ENCODE measurements at places on chromosomes 12 and 14. TPM values are rescaled to one million over a fixed set of nuclear protein-coding genes. Genes with fewer than 3 reads are reported as not detected.

The ZDHHC22 gene
- not detected for polyA plus RNA-seq

DNA sequence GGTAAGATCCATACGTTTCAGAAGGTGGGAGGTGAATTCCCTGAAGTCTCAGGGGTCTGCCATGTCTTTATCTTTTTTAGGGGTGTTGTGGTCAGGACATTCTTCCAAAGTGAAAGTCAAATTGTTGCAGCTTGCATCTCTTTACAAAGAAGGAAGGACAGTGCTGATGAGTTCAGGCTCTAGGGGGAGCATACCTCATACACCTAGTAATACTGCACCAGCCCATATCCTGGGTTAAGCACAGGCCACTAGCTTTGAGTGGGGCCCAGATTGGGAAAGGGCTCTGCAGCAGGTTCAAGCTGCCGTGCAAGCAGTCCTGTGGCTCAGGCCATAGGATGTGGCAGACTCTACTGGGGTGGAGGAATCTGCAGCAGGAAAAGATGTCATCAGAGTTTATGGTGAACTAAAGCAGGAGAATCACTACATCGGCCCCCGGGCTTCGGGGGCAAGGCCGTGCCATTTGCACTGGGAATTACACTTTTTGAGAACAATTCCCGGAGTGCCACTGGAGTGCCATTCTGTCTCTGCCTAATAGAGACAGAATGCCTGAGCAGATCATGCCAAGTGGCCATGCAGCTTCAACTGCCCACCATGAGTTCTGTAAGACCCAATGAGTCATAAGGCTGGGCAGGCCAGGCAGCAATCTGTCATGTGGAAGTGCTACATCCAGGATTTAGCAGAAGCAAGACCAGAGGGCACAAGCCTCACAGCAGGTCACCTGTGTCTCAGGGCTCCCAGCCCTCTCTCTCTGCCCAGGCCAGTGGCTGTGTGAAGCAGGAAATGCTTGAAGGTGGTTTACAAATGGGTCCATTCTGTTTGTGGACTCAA lies 32.3 kb downstream of the DIO3 start:
- no peak for DNase-seq

DNA sequence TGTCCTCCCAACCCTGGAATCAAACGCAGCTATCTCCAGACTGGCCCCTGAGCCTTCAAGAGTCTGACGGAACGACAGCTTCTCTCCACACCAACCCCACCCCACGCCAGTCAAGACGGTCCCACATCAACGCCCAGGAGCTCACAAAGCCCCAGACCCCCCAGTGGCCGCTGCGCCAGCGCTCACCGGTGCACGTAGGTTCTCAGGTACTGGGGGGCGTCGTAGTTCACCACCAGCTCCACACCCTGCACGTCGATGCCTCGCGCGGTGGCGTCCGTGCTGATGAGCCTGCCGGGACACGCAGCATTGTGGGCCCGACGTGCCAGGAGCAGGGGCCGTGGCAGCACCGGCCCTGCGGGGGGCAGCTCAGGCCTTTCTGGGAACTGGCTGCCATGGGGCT lies 4.2 kb downstream of the DDX51 start:
- no peak for DNase-seq

DNA sequence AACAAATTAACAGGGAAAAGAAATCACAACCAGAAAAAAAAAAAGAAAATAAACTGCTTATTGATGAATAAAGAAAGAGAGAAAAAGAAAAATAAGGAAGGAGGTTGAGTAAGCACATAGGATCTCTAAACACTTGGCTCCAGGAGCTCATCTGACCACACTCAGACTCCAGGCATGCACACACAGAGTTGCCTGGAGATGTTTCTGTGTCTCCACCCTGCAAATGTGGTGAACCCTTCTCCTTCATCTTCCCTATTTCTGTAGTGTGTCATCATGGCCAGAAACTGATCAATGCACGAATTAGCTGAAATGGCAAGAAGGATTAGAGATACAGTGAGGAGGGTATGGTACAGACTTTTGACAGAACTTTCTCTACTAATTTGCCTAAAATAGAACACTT lies 20.2 kb downstream of the OR4N2 start:
- DNase-seq, result no peak

GRCh38 chr14:39395555-39396254 lies 36.5 kb downstream of the FBXO33 start:
- DNase-seq, result no peak

Measured in immature natural killer cell (primary cell).